Left renal cortex interstitium (tissue), 4 donors: ENCODE measurements at places on chromosomes 5 and 9. TPM values are rescaled to one million over a fixed set of nuclear protein-coding genes. Genes with fewer than 3 reads are reported as not detected.

The SLC34A1 gene
- polyA plus RNA-seq: 220 TPM

The BHMT2 gene
- polyA plus RNA-seq: 58.5 TPM

The AGPAT2 gene
- 61.8 TPM for polyA plus RNA-seq

The ARPC5L gene
- 37.2 TPM for polyA plus RNA-seq

The ADAMTSL2 gene
- polyA plus RNA-seq: 1.5 TPM

The OMD gene
- 0.76 TPM for polyA plus RNA-seq
